Suprapubic skin (tissue), 4 donors: ENCODE measurements at places on chromosomes 11 and 22. TPM values are rescaled to one million over a fixed set of nuclear protein-coding genes. Genes with fewer than 3 reads are reported as not detected.

PRDM11 gene
- total RNA-seq: 11.5 TPM

ANO3 gene
- total RNA-seq: 0.29 TPM

MMP10 gene
- total RNA-seq: not detected

SIAE gene
- 6.6 TPM for total RNA-seq

FADS3 gene
- total RNA-seq: 22.1 TPM

DNA sequence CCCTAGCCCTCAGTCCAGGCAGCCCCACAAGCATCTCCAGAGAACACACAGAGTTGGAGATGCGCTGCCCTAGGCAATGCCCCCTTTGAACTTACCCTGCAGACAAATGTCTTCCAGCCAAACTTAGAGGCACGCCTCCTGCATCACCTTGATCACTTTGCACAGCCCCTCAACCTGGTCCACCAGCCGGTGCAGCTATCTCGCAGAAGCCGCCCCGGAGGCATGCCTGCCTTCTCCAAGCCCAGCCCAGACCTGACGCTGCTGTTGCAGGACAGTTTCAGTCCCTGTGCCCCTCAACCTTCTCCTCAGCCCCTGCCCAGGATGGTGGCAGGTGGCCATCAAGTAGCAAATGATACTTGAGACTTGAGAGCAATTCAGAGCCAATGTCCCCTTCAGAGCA, 16.7 kb upstream of the POU2AF1 start:
- H3K27ac ChIP-seq: no peak overlapping the region
- peaks cover 3% of the 10 kb centered on the region for H3K27me3 ChIP-seq
- DNase-seq: no peak
- H3K36me3 ChIP-seq: no peaks in the 10 kb centered on the region

DNA sequence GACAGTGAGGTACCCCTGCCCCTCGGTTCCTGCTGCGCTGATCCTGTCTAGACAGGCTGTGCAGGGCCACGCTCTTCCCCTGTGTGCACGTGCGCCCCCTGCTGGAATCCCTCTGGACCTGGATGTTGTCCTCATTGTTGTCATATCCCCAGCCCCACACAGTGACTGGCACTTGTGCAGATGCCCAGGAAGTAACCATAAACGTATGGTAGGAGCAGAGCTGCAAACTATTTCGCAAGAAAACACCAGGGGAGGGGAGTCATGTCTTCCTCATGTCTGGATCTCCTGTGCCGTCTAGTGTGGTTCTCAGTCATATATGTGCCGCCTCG, 114.7 kb downstream of the CRYBB2 start:
- no peaks in the 10 kb centered on the region for H3K27me3 ChIP-seq
- no peak overlapping the region for H3K4me3 ChIP-seq
- no peak for DNase-seq
- H3K4me1 ChIP-seq: no peaks in the 10 kb centered on the region
- no peaks in the 10 kb centered on the region for H3K36me3 ChIP-seq

DNA sequence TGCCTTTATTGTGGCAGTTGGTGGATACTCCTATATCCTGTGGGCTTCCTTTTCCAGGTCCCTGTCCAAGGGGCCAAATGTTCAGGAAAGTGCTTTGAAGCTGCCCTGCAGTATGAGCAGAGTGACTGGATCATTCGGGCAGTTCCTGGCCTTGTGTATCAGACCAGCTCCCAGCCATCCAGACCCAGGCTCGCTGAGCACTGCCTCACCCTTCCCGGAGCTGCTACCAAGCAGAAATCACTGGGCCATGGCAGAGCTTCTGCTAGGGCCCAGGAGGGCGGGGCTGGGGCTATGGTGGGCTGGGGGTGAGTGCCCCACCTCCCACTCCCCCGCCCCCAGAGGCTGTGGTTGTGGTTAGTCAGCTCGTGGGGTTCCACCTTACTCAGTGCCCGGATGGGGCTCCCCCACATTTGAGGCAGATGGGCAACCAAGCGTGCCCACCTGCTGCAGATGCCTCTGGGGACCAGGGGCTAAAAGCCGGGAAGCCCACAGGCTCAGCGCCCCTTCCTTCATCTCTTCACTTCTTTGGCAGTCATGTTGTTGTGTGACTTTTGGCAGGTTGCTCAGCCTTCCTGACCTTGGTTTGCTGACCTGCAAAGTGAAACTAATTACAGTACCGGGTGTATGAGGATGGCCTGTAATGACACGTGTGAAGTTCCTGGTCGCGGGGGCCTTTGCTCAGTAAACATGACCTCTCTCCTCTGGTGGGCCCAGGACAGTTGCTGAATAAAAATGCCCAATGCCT, 2.1 kb upstream of the LRRC32 start:
- no peaks in the 10 kb centered on the region for H3K36me3 ChIP-seq
- no peak for DNase-seq
- no peak overlapping the region for H3K4me3 ChIP-seq
- H3K27ac ChIP-seq: no peak overlapping the region
- peaks cover 15% of the 10 kb centered on the region for H3K27me3 ChIP-seq
- H3K4me1 ChIP-seq: peaks cover 28% of the 10 kb centered on the region

GRCh38 chr22:22030493-22031182, 48.1 kb upstream of the TOP3B start:
- H3K4me1 ChIP-seq: no peaks in the 10 kb centered on the region
- no peak overlapping the region for H3K4me3 ChIP-seq

- H3K4me1 ChIP-seq: peaks cover 13% of the 10 kb centered on the region
- H3K4me3 ChIP-seq: no peak overlapping the region
- no peak overlapping the region for H3K27ac ChIP-seq
- no peak for DNase-seq
- no peaks in the 10 kb centered on the region for H3K27me3 ChIP-seq
- H3K36me3 ChIP-seq: no peaks in the 10 kb centered on the region
These were observed 14.4 kb upstream of the LRP5 start for GRCh38 chr11:68297812-68298658.

- no peaks in the 10 kb centered on the region for H3K27me3 ChIP-seq
- H3K36me3 ChIP-seq: peaks cover under 1% of the 10 kb centered on the region
- no peak for DNase-seq
- H3K4me3 ChIP-seq: no peak overlapping the region
- H3K27ac ChIP-seq: peak overlapping the region; percentile 81
These were observed 44.8 kb downstream of the ENDOD1 start for GRCh38 chr11:95134491-95134890.

DNA sequence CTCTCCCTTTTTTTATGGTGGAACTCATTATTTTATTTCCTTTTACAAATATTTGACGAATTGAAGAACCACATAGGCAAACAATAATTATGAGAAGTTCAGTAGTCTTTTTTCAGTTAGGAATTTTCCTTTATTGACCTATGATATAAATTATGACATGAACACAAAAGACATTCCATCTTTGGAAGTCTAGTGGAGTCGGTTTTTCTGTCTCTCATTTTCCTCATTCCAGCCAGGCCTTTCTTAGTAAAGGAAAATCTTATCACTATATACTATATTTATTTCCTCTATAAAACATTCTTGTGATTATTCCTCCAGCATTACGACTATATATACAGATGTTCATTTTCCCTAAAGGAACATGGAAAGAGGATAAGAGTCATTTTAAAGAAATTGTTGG, 1046.1 kb downstream of the DLG2 start:
- no peak overlapping the region for H3K4me3 ChIP-seq
- H3K4me1 ChIP-seq: no peaks in the 10 kb centered on the region
- DNase-seq: no peak
- H3K36me3 ChIP-seq: no peaks in the 10 kb centered on the region

GRCh38 chr22:16960884-16961249, 47.2 kb downstream of the GAB4 start:
- H3K27ac ChIP-seq: no peak overlapping the region
- H3K4me1 ChIP-seq: no peaks in the 10 kb centered on the region
- H3K27me3 ChIP-seq: no peaks in the 10 kb centered on the region
- no peak overlapping the region for H3K4me3 ChIP-seq
- DNase-seq: no peak

GRCh38 chr11:42631220-42631843, 680.5 kb upstream of the API5 start:
- no peaks in the 10 kb centered on the region for H3K36me3 ChIP-seq
- no peak overlapping the region for H3K4me3 ChIP-seq
- no peaks in the 10 kb centered on the region for H3K4me1 ChIP-seq

GRCh38 chr11:73363147-73363546, 13.1 kb upstream of the RELT start:
- H3K36me3 ChIP-seq: peaks cover 58% of the 10 kb centered on the region
- no peak overlapping the region for H3K27ac ChIP-seq
- no peak overlapping the region for H3K4me3 ChIP-seq
- no peaks in the 10 kb centered on the region for H3K4me1 ChIP-seq
- no peak for DNase-seq
- no peaks in the 10 kb centered on the region for H3K27me3 ChIP-seq

GRCh38 chr22:28917747-28918549, 34.6 kb downstream of the ZNRF3 start:
- peaks cover 41% of the 10 kb centered on the region for H3K4me1 ChIP-seq
- H3K36me3 ChIP-seq: no peaks in the 10 kb centered on the region
- H3K4me3 ChIP-seq: no peak overlapping the region
- peak overlapping the region; percentile 1 for H3K27ac ChIP-seq
- DNase-seq: no peak

GRCh38 chr11:46457659-46458424, 66.3 kb upstream of the CHRM4 start:
- H3K27me3 ChIP-seq: no peaks in the 10 kb centered on the region
- no peak overlapping the region for H3K27ac ChIP-seq
- no peak overlapping the region for H3K4me3 ChIP-seq
